Stimulated activated CD4-positive, alpha-beta T cell treated with anti-CD3 and anti-CD28 coated beads, TNF-alpha, amount 100 ng/mL, for 24 hours (primary cell): ENCODE measurements at places on chromosomes 3 and 15.
A peak's percentile ranks its signal among the peaks of the same experiment; 100 is the strongest.

DNA sequence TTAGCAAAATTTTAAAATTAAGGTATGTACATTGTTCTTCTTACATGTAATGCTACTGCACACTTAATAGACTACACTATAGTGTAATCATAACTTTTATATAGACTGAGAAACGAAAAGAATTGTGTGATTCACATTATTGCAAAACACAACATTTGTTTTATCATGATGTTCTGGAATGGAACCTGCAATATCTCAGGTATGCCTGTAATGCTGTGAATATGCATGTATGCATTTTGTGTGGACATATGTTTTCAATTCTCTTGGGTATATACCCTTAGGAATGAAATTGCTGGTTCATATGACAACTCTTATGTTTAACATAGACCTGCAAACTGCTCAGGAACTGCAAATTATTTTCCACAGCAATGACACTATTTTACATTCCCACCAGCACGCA is 38.6 kb upstream of the TJP1 start:
- no peak for DNase-seq

DNA sequence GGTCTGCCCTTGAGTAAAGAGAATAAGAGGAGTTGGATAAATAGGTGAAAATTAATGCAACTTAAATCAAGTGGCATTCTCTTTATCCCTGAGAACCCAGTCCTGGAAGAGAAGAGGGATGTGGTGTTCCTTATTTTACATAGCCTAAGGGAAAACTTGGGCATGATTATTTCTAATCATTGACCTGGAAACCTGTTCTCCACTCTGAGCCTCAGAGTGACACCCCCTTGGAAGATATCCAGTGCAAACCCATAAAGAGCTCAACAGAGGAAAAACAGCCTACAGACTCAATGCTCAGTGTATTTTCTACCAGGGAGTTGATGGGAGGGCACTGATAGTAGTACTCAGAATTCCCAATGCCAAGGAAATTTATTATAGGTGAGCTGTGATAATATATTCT is 22.0 kb downstream of the SLC15A2 start:
- DNase-seq, result no peak

GRCh38 chr3:53813876-53814275 is 32.3 kb downstream of the CHDH start:
- DNase-seq, result no peak

- DNase-seq, result no peak
Observed at GRCh38 chr3:182349051-182349450, 444.3 kb upstream of the ATP11B start.

DNA sequence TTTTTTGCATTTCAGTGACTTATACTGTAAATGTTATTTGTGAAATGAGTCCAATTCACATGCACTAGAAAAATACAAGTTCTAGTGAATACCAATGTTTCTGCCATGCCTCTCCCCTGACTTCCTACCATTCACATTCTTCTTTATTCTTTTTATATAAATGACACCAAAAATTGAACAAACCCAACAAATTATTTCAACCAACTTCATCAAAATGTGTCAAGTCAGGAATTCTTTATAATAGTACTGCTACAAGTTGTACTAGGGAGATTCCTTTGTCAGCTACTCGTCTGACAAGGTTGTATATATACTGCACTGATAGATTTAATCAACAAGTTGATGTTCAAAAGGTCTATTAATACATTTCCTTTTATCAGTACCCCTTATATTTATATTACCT is 3.0 kb downstream of the TBL1XR1 start:
- DNase-seq, result no peak

DNA sequence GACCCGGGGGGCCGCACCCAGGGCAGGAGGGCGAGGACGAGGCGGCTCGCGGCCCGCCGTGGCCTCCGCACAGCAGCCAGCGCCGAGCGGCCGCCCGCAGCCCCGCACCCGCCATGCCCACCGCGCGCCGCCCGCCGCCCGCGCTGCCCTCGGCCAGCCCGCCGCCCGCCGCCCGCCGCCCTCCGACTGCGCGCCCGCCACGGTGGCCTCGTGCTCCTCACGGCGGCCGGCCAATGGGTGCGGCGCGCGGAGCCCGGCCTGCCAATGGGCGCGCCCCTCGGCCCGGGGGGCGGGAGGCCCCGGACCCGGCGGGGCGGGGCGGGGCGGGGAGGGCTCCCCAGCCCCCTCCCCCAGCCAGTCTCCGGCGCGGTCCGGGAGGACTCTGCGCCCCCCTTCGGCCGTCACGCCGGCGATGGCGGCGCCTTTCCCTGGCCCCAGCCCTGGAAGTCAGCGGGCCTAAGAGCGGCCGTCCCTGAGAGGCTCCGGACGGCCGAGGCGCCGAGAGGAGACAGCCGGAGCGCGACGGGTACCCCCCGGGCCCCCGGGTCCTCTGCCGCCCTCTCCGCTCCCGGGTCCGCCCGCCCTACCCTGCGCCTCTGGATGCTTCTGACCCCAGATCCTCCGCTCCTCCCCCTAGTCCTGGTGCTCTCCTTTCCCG is at the start of gene NT5DC2:
TSS of gene NT5DC2 (minus strand) at position 235 of the 658 bp plus-strand sequence. CDS start at position 115, 120 bp downstream.
- DNase-seq, result peak; percentile 68

- no peak for DNase-seq
Observed at GRCh38 chr15:83653288-83653638, 660 bp upstream of the ADAMTSL3 start.

DNA sequence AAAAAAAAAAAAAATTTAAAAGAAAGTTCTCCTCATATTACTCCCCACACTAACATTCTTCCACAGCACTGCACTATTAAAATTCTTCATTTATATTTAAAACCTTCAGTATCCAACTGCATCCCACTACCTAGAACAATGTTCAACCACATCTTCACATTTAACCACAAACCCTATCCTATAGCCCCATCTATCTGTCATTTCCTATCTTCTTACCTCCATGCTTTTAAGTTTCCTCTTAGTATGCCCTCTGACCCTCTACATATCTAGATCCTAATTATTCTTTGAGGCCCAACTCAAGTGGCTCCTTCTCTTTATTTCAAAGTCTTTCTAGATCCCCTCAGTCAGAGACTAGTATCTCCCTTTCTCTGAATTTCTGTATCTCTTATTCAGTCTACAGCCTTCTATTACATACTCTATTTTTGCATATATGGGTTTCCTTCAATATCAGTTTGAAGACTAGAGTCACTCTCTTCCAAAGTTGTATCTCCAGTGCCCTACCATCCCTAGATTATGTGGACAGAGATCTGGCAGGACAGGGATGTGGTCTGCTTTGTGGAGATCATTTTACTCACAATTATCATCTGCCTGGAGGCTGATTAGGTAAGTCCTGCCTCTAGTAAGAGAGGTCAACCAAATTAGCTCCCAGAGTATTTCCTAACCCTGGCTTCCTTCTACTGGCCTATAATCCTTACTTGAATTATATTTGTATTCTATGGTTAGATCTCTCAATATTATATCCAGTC is 1.4 kb downstream of the CIAO2A start:
- no peak for DNase-seq

DNA sequence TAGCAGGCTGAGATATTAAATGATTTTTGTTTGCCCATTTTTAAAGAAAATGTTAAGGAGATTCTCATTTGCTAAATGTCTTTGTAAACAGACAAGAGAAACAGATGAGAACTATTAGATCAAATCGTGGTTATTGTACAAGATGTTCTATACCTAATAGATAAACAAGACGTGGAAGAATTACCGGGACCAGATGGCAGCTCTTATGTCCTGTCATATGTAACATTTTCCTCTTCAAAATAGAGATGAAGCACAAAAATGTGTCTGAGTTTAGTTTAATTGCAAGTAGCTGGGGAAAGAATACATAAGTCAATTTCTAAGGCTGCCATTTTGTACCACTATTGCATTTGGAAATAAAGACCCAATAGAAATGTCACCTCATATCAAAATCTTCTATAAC is 553.7 kb downstream of the TUSC7 start:
- DNase-seq, result no peak

DNA sequence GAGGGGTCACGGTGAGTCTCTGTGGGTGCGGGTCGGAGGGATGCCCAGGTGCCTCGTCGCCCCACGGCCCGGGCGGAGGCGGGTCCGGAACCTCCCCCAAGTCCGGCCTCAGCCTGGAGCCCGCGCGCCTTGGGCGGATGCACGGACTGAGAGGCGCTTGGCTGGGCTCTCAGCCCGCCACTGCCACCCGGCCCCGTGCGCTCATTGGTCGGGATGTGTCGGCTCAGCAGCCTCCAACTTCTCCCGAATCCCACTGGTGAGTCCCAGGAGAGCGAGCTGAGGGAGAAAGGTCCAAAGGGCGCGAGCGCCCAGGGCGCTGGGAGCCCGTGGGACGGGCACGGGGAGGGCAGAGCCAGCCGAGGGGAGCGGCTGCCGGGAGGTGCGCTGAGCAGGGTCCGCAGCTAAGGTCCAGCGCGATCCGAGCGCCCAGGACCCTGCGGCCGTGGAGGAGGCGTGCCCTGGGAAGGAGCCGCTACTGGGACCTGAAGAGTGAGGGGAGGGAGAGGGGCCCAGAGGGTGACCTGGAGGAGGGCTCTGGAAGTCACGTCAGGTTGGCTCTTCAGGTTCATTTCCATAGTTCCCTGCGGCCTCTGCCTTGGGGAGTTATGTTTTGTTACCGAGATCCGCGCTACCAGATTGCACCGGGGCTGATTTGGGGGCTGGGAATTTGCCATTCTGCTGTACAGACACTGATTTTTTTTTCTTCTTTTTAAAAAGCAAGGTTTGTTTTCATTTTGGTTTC is at the start of gene MME:
TSS of gene MME (plus strand) at position 574 of the 742 bp plus-strand sequence. CDS start 3,849 bp downstream, outside the sequence.
- no peak for DNase-seq

GRCh38 chr3:114221165-114221880 is 16.1 kb downstream of the ZNF80 start:
- no peak for DNase-seq

DNA sequence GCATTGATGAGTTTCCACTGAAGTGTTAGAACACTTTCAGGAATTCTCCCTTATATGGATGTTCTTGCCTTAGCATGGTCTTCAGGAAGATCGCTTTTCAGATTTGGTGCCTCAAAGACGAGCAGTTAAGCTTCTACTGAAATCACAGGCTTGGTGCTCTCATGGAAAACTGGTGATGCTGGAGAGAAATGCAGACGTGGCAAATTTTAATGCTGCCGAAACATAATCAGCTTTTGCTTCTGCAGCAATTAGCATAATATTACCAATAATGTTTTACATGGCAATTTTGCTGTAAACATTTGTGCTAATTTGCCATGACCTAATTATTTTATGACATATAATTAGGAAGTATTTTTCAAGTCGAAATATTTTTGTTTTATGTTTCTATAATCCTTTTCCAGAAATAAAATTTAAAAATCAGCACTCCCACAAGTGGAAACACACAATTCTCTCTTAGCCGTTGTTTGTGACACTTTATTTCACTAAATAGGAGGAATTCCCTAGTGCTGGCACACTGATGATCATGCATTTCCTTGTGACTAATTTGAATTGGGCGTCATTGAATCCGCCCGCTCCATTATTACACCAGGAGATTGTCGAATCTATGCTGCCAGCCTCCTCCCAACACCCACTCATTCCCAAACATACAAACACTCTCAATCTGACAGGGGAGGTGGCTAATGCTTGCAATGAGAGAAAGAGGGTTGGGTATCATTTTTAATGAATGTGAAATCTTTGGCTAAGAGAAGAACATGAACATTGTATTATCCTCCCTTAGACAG is 506.8 kb upstream of the PPP2R3A start:
- DNase-seq, result no peak

- DNase-seq, result no peak
Observed at GRCh38 chr15:72057548-72058091, 60.3 kb downstream of the MYO9A start.

DNA sequence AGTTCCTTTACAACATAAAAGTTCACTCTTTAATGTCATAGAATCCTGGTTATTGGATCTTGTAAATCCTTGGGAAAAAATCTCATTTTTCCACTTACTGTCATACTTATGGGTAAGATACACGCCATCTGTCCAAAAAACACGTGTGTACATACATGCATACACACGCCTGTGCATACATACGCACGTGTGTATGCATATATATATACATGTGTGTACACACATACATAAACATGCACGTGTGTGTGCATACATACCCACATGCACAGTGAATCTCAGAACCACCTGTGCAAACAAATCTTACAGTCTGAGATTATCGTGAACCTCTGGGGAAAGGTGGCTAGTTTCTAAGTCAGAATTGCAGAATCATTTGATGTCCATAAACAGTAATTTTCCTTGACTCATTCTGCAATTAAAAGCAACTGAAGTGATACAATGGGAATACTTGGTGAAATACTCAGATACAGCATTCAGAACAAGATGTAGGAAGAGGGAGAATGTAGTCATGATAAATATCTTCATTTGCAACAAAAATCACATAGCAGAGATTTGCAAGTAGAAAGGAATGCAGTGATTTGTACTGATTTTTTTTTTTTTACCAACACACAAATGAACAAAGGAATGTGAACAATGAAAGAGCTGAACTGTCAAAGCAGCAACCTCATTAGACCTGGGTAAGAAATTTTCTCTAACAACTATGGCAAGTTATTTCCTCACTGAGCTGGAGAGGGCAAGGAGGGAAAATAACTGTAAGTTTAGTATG is 160.6 kb upstream of the POU1F1 start:
- DNase-seq, result no peak

DNA sequence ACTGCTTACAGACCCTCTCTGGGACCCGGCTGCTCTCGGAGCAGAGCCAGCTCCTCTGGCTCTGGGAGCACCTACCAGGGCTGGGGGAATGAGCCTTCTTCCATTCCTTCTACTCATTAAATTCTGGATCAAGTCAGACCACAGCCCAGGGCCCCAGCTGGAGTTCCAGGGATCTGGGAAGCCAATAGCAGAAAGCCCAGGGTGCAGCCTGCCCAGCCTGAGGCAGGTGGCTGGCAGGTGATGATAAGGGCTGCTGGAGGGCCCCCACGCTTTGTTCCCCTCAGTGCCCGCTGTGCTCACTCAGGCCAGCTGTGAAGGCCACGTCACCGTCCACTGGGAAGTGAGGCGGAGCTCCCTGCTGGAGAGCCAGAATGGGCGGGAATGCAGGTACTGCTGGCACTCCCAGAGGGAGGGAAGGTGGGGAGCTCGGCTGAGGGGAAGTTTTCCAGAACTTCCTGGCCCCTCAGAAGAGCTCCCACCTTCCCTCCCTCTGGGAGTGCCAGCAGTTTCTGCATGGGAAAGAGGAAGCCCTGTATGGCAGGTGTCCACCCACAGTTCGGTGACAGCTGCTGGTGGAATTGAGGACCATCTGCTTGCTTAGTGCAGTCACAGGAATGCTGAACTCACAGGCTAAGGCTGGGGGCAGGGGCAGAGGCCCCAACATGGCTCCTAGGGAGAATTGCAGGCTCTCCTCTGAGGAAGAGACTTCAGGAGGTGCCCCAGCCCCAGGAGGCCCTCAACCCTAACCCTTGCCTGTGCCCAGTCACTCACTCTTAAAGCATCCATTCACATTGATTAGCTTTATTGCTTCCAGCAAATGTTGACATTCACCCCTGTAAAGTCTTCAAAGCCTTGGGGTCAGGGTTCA is 12.6 kb upstream of the RTP3 start:
- DNase-seq, result no peak

DNA sequence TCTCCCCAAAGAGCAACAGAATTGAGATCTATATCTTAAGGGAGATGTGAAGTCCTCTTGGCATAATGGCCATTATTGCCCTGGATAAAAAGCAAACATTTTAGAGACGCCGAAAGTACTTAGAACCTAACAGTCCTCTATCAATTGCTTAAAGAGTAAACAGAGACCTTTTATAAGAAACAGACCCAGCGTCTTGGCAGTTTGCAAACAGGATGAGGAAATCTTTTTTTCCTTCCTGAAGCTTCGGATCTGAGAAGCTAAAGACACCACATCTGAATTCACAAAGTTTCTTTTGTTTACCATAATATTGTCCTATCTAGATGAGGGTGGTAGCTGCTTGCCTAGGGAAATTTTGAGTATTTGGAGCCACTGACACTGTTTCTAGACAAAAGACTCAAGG is 59.9 kb upstream of the LIMD1 start:
- DNase-seq, result no peak
